ENCODE measurements at places on chromosomes 1 and 21. TPM values are rescaled to one million over a fixed set of nuclear protein-coding genes. Genes with fewer than 3 reads are reported as not detected.

DNA sequence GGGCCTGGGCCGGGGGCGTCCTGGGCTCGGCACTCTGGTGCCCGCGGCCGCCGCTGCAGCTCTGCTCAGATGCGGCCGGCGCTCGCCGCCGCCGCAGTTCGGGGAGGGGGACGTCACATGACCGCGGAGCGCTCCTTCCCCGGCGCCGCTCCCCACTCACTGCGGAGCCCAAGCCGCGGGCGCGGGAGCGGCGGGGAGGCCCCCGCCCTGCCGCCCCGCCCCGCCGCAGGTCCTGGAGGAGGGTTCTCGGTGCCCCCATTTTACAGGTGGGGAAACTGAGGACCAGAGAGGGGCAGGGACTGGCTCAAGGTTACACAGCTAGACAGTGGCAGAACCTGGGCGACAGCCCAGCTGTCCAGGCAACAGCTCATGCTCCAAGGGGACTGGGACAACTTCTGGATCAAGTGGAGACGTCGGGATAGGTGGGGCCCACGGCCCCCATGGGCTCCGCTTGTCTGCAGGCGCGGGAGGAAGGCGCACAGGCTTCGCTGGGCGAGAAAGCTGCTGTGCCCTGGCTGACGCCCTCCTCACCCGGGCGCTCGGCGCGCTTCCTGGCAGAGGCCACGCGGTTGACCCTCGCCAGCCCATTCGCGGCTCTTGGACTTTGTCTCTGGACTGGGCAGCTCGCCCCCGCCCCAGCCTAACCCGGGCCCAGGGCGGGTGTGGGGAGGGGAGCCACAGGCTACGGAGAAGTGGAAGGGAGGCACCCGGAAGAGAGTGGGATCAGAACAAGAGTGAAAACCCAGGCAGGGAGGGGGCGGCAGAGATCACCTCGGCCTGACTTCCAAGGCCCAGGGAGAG is at the start of gene RAP1GAP:
Gene RAP1GAP, minus strand, starts transcription at position 100 of the 801 bp plus-strand sequence. CDS start 49,325 bp downstream, outside the sequence.
- H3K27ac ChIP-seq: no peak within 1 kb of the TSS
- DNase-seq: no peak
- no peaks in the 10 kb centered on the region for H3K36me3 ChIP-seq
- peaks cover 21% of the 10 kb centered on the region for H3K4me1 ChIP-seq
- peaks cover 39% of the 10 kb centered on the region for H3K27me3 ChIP-seq
- H3K4me3 ChIP-seq: peak within 1 kb of the TSS; percentile 76

- H3K36me3 ChIP-seq: no peaks in the 10 kb centered on the region
- H3K4me3 ChIP-seq: no peak overlapping the region
- no peak overlapping the region for H3K27ac ChIP-seq
- H3K4me1 ChIP-seq: peaks cover 6% of the 10 kb centered on the region
- no peaks in the 10 kb centered on the region for H3K27me3 ChIP-seq
Measured at GRCh38 chr1:58561633-58562032, 15.1 kb upstream of the OMA1 start.

GRCh38 chr1:40641601-40642242 is 23.8 kb downstream of the RIMS3 start:
- no peak overlapping the region for H3K4me3 ChIP-seq
- no peaks in the 10 kb centered on the region for H3K36me3 ChIP-seq
- peak overlapping the region; percentile 19 for H3K27ac ChIP-seq

GRCh38 chr1:163203561-163203960 is 845 bp upstream of the RGS5 start:
- H3K4me1 ChIP-seq: peaks cover 14% of the 10 kb centered on the region
- no peak overlapping the region for H3K4me3 ChIP-seq
- H3K36me3 ChIP-seq: no peaks in the 10 kb centered on the region
- H3K27me3 ChIP-seq: no peaks in the 10 kb centered on the region
- no peak for DNase-seq

GRCh38 chr1:113156368-113156767 is 83.4 kb downstream of the LRIG2 start:
- DNase-seq: no peak
- no peaks in the 10 kb centered on the region for H3K4me1 ChIP-seq

Gene PKP1
- total RNA-seq: not detected

Gene NFIA
- total RNA-seq: 3.4 TPM

Gene SHE
- 0.19 TPM for total RNA-seq
